ENCODE measurements at places on chromosomes 5 and 9. TPM values are rescaled to one million over a fixed set of nuclear protein-coding genes. Genes with fewer than 3 reads are reported as not detected.

Gene IL6ST
- polyA plus RNA-seq: 152 TPM

Gene PTAR1
- polyA plus RNA-seq: 55.6 TPM

Gene PHYHD1
- polyA plus RNA-seq: 52.5 TPM

Gene SLC25A2
- polyA plus RNA-seq: not detected

Gene GPR151
- not detected for polyA plus RNA-seq

Gene TBC1D2
- polyA plus RNA-seq: 3.1 TPM

Gene RNF180
- polyA plus RNA-seq: 10.0 TPM

Gene IFNA13
- not detected for polyA plus RNA-seq

Gene GPX3
- polyA plus RNA-seq: 1,138 TPM

Gene EIF4E1B
- polyA plus RNA-seq: not detected
